ENCODE measurements at places on chromosomes 7 and 10. TPM values are rescaled to one million over a fixed set of nuclear protein-coding genes. Genes with fewer than 3 reads are reported as not detected.

- H3K4me3 ChIP-seq = no peak overlapping the region
- no peaks in the 10 kb centered on the region for H3K27me3 ChIP-seq
- H3K27ac ChIP-seq = no peak overlapping the region
- DNase-seq = no peak
Measured at GRCh38 chr10:61164458-61165160, 220.6 kb upstream of the RHOBTB1 start.

GRCh38 chr7:39650676-39651075 lies 27.3 kb downstream of the RALA start:
- H3K4me3 ChIP-seq = no peak overlapping the region
- no peaks in the 10 kb centered on the region for H3K27me3 ChIP-seq
- no peak for DNase-seq
- peaks cover 40% of the 10 kb centered on the region for H3K4me1 ChIP-seq

DNA sequence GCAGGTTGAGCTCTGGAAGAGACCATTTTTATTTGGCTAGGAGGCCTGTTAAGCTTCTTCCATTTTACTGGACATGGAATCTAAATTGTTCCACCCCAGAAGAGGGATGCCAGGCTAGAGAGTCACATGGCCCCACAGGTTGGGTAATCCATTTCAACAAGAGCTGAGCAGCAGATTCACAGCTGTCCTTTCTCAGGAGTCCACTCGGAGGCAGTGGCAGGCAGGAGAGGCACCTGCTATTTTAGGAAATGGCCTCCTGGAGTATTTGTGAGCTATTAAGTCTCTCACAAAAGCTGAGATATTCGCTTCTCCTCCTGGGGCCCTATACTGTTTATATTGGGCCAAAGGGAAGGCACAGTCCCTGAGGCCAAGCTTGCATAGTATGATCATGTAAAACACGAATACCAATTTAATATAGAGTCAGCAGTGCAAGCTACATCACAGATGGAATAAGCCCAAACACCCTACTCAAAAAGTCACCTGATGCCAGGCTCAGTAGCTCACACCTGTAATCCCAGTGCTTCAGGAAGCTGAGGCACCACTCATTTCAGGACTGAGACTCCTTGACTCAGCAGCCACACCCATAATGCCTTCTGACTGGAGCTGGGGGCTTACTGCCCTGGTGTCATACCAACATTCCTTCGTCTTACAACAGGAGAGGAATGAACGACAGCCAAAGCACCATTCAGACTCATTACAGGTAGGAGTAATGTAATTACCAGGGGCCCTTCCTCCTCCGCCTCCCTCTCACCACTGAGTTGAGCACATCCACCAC lies 124.1 kb downstream of the LMBR1 start:
- DNase-seq = peak; percentile 46
- H3K4me1 ChIP-seq = peaks cover 24% of the 10 kb centered on the region
- no peak overlapping the region for H3K27ac ChIP-seq
- no peak overlapping the region for H3K4me3 ChIP-seq
- no peaks in the 10 kb centered on the region for H3K27me3 ChIP-seq

- H3K4me3 ChIP-seq = no peak overlapping the region
- no peaks in the 10 kb centered on the region for H3K36me3 ChIP-seq
- no peak overlapping the region for H3K27ac ChIP-seq
Measured at GRCh38 chr10:34955391-34955790, 134.8 kb downstream of the CUL2 start.

DNA sequence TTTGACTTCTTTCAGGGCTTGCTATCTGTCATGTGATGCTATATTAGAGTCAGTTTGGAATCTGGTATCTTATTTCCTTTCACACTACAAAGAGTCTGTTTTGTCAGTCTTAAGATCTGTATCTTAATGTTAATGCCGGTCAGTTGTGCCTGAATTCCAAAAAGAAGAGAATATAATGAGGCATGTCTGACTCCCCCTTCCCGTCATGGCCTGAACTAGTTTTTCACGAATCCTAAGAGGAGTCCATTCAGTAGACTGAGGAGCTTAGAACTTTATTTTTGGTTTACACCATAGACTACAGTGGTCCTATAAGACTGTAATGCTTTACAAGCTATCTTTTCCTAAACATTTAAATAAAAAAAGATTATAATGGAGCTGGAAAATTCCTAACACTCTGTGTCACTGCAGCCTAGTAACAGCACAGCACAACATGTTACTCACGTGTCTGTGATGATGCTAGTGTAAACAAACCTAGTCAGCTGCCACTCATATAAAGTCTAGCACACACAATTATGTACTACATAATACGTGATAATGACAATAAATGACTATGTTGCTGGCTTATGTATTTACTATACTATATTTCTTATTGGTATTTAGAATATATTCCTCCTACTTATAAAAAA lies 50.6 kb downstream of the VPS41 start:
- H3K36me3 ChIP-seq = peaks cover 36% of the 10 kb centered on the region
- DNase-seq = no peak
- no peak overlapping the region for H3K4me3 ChIP-seq

The NAT16 gene
- not detected for total RNA-seq

The CYP2C19 gene
- not detected for total RNA-seq

The CTAGE15 gene
- total RNA-seq = 0.36 TPM
